ENCODE measurements at places on chromosomes 12 and 14.

- no peak for DNase-seq
Observed at GRCh38 chr12:55420307-55420962, 5.6 kb upstream of the OR6C76 start.

DNA sequence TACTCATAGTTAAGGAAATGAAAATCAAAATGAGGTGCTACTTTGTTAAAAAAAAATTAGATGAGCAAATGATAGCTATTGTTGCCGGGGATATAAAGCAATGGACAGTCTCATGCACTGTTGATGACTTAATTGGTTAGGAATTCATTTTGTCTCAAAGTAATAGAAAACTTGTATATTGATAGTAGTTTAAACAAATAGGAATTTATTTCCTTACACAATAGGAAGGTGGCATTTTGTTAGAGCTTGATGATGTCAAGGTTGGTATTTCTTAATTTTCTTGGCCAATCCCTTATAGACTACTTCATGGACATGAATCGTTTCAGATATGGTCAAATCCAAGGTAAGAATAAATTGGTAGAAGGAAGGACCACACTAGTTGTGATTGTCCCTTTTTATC is 7.8 kb downstream of the PRPF39 start:
- no peak for DNase-seq

- no peak for DNase-seq
Observed at GRCh38 chr14:56809270-56810146, 771 bp downstream of the OTX2 start.

DNA sequence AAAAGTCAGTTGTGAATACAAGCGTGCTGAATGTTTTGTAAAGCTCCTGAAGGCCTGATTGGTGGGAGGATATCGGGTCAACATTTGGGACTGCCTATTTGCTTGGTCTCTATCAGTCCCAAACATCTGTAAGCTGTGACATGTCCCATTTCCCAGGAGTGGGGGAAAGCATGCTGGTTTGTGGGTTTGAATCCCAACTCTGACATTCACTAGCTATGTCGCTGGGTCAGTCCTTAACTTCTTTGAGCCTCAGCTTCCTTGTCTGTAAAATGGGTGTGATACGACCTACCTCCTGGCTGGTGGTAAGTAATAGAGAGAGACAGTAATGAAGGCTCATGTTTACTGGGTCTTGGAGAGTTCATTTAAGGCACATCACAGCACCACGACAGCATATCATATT is 136.7 kb downstream of the CHST11 start:
- no peak for DNase-seq

GRCh38 chr12:29943683-29944082 is 159.9 kb upstream of the TMTC1 start:
- no peak for DNase-seq

- DNase-seq, result no peak
Observed at GRCh38 chr14:101453225-101453624, 108.1 kb upstream of the DIO3 start.

- DNase-seq, result no peak
Observed at GRCh38 chr14:99774556-99775307, 18.5 kb upstream of the EML1 start.

DNA sequence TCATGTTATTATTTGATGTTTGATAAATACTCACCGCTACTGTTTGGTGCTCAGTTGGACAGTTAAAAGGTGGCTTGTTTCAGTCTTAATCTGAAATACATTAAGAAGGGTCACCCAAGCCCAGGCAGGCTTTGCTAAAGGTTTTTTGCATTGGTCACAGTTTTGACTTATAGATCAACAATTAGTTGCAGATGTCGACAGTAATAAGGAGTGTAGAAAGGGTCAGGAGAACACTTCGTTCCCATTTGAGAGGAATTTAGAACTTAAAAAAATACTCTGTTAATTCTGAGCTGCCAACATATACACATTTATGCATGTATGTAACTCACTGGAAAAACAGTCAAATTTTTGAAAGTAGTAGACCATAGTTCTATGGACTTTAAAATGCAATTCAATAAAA is 130.3 kb downstream of the TMEM30B start:
- no peak for DNase-seq

DNA sequence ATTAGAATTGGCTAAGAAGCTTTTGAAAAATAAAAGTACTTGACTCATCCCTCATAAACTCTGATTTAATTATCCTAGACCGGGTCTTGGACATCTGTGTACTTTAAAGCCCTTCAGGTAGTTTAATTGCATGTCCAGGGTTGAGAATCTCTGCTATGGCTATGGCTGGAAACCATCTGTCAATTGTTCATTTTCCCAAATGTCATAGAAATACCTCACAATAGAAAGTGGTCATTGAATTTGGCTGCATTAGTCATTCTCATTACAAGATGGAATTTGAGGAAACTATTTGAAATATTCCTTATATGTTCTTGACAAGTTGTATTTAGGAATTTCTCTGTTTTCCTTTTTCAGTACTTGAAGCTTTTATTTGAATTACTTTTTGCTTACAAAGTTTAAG is 111.3 kb downstream of the TSHR start:
- DNase-seq, result no peak

DNA sequence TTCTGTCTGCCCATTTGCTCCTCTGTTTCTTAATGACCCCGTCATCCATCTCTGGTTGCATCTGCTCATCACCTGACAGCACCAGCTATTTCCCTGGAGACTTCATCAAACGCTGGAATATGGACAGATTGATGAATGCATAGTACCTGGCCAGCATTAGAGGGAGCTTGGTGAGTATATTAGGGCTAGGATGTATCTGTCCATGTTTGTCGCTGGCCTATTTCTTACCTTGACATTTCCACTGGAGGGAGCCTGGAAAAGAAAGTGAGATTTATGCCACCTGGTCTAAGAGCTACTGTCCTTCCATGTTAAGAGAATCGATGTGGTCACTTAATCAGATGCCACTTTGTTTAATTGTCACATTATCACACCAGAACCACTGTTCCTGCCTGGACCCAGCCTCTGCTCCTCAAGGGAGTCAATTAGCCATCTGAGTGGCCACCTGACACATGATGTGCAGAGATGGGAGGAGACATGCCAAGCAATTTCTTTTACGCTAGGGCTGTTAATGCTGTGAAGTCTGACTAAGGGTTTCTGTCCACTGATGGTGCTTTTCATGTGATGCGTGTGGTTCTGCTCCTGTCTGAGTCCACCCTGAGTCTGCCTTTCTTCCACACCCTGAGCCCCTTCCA is 75.3 kb upstream of the SFSWAP start:
- no peak for DNase-seq

GRCh38 chr12:57103856-57104255 is 7.3 kb downstream of the STAT6 start:
- no peak for DNase-seq

GRCh38 chr14:22460461-22461195 is 128.4 kb downstream of the DAD1 start:
- no peak for DNase-seq

- DNase-seq, result no peak
Observed at GRCh38 chr12:39873065-39873464, 232.8 kb downstream of the SLC2A13 start.

DNA sequence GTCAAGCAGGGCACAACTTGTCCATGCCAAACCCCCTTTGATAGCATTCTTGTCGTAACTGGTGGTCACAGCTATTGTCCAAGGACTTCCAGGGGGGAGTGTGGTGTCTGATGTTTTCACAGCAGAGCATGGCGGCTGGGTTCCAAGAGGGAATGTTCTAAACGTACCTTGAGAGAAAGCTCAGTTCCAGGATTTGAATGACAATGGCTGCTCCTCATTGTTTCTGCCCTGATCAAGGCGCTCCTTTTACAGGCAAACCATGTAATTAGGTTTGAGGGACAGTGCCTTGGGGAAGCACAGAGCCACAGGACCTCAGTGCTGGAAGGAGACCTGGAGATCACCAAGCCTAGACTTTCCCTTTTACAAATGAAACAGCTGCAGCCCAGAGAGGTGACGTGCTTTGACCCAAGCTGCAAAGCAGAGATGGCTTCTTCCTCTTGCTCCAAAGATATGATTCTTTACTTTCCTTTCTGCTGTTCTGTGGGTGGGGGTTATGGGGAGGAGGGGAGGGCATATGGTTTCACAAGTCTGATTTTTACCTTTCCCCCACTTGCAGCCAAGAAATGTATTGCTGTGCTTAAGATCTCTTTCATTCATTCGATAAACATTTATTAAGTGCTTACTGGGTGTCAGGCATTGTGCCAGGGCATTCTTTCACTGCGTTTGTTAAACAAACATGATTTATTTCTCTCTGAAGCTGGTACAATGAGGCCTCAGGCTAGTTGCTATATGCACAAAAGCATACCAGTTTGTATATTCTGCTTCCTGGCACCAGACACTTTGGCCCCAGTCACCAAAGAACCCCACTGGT is 172.8 kb downstream of the KTN1 start:
- DNase-seq, result no peak

GRCh38 chr12:96237465-96238077 is 43.4 kb downstream of the ELK3 start:
- DNase-seq, result no peak

- no peak for DNase-seq
Observed at GRCh38 chr12:120361506-120362208, 7.3 kb downstream of the MSI1 start.

DNA sequence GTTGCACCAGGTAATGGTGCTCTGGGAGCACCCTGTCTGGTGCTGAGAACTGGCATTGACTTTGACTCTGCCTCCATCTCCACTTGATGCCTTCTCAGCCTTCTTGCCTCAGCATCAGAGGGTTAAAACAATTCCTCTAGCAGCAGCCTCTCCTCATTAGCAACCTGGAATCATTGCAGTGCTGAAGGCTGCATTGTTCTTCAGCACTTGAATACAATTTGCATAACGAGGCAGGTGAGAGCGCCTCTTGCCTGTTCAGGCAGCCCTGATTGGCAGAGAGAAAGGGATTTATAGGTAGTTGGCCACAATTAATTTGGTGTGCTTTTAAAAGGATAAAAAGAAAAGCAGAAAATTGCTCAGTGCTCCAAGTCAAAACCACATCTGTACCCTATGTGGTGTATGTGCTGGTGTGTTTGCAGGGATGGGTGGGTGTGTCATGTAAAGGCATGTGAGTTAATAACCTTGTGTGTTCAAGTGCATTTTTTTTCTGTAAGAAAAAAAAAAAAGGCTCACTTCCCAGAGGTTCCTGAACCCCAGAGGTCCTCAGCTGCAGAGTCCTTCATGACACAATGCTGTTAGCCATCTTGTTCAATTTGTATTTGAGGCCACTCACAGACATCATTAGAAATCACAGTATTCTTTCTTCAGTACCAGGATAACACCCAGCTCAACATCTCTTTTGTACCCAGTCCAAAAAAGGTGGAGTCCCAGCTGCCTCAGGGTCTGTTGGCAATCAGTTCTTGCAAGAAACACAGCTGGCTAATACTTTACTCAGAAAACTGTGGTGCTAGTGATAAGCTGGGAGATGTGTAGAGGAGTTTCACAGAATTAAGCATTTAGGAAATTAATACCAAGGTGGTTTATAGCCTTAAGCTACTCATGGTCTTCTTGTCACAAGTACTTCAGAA is 385.6 kb downstream of the GRIN2B start:
- DNase-seq, result no peak

- no peak for DNase-seq
Observed at GRCh38 chr12:59115526-59115925, 195.2 kb upstream of the LRIG3 start.

DNA sequence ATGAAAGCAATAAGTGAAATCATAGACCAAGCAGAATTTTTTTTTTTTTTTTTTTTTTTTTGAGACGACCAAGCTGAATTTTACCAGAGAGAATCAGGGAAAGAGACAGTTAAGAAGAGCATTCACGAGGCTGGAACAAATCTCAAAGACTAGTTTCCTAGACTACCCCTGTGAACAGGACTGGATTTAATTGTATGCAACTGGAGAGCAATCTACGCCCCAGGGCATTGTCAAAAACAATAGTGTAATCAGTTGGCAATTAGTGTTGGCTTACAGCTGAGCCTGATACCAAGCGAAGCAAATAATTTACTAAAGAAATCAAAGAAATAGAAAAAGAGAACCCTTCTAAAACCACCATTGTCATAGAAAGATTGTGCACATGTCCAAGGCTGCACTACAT is 232.9 kb upstream of the CPNE8 start:
- no peak for DNase-seq

DNA sequence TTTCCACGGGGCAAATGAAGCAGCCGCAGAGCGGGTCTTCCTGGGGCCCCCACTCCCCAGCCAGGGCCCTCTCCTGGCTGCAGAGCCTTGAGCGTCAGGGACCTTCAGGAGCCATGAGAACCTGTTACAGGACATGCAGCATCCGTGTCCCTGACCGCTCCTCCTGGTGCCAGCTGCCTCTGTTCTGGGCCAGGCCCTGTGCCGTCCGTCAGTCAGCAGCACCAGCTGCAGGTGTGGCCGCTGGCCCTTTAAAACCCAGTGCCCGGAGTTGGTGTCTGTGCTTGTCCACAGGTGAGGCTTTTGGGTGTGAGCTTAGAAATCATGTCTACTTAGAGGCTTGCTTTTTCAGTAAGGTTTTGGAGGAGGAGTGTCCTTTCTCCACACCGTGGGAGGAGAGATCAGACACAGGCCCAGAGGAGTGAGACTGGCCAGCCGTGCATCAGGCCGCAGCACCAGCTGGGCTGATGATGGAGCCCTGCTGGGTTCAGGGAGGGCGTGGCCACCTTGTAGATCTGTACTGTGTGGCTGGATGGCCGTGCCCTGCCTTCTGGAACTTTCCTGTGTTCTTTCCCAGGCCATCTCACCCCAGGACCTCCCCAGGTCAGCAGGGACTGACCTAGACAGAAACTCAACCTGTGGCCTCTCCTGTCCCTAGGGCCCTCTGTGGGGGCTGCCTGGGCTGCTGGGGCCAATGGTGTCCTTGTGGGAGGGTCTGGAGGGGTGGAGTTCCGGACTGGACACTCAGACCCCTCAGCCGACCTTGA is 27.1 kb downstream of the AACS start:
- no peak for DNase-seq

DNA sequence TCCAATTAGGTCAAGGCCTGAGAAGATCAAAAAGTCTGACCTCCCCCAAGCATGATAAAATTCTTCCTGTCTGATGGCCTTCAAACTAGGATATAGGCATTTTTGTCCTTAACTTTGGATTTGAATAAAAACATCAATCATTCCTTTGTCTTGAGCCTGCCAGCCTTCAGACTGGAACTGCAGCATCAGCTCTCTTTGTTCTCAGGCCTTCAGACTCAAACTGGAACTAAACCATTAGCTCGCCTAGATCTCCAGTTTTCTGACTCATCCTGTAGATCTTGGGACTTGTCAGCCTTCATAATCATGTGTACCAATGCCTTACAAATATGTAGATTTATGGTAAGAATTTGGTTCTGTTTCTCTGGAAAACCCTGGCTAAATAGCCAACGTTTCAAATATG is 721.7 kb downstream of the GALC start:
- DNase-seq, result no peak

DNA sequence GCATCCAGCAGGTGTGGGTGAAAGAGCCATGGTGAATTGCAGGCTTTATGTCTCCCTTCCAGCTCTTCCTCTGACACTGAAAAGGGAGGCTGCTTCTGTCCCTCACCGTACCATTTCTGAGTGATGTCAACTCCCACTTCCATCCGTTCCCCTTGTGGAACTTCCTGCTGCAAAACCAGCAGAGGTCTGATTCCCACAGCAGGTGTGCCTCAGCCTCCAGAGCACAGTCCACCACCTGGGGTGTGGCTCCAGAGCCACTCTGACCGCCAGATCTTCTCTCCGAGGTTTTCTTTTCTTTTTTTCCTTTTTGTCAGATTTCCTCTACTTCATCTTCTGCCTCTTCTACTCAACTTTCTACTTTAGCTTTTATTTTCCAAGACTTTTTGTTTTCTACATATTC is 62.7 kb downstream of the CDC42BPB start:
- DNase-seq, result no peak

- no peak for DNase-seq
Observed at GRCh38 chr12:116024769-116025168, 252.7 kb downstream of the MED13L start.

GRCh38 chr14:33911046-33911445 is 39.8 kb downstream of the EGLN3 start:
- no peak for DNase-seq
